ENCODE measurements at places on chromosomes 11 and 22.

DNA sequence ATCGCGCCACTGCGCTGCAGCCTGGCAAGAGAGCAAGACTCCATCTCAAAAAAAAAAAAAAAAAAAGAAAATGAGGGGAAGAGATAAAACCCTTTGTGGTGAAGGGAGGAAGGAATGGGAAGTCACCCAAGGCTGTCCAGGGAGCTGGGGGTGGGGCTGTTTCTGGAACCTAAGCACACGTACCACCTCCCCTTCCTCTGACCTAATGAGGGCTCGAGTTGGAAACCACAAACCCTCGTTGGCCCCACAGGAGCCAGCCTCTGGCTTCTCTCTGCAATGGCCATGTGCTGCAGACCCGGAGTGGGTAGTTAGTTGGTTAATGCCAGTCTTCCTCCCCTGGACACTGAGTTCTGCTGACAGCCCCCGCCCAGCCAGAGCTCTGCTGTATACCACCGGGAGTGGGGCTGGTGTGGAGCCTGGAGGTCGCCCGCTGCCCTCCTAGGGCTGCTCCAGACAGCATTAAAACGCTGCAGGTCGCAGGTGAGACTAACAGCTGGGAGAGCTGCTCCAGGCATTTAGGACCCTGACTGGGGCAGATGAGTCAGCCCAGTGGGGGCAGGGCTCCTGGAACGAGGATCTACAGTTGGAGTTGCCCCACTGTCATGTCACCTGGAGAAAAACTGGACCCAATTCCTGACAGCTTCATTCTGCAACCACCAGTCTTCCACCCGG lies at the start of gene LGALS12:
LGALS12 (plus strand) TSS at position 228 of the 672 bp plus-strand sequence; CDS start at position 603, 375 bp downstream.
- no peak for DNase-seq

DNA sequence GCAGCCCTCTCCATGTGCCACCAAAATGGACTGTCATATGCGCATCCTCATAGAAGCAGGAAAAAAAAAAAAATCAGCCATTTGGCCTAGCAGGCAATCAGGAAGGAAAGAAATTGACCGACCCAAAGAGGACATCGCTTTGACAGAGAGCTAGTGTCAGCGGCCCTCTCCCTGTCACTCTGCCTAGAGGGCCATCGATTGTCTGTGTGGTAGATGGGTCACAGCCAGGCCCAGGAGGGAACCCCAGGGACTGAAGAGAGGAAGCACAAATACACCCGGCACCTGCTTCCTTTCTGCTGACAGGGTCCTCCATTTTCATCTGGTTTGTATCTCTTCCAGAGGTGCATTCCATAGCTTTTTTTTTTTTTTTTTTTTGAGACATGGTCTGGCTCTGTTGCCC lies 21.8 kb downstream of the VPS37C start:
- DNase-seq = no peak

GRCh38 chr11:19715373-19715772 lies 2.7 kb downstream of the NAV2 start:
- DNase-seq = no peak

GRCh38 chr11:41789376-41789775 lies 329.9 kb upstream of the LRRC4C start:
- DNase-seq = no peak

- DNase-seq = no peak
Observed at GRCh38 chr11:32187111-32187510, 96.2 kb downstream of the RCN1 start.

DNA sequence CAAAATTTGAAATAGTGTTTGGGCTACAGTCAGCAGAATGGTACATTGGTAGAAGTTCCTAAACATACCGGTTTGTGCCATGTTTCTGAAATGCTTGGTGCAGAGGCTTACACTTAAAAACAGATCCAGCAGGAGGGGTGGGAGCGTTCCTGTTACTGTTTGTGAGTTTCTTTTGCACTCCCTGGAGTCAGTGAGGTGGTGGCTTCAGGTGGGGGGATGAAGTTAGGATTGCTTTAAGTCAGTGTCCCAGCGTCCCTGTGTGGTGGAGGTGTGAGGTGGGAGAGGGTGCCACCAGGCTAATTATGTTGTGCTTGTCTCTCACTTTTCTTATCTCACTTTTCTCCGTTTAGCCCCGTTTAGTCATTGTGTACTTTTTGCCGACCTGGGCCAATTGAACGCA lies 9.7 kb downstream of the TNRC6B start:
- no peak for DNase-seq

GRCh38 chr11:33881651-33882503 lies 10.0 kb downstream of the LMO2 start:
- DNase-seq = no peak

DNA sequence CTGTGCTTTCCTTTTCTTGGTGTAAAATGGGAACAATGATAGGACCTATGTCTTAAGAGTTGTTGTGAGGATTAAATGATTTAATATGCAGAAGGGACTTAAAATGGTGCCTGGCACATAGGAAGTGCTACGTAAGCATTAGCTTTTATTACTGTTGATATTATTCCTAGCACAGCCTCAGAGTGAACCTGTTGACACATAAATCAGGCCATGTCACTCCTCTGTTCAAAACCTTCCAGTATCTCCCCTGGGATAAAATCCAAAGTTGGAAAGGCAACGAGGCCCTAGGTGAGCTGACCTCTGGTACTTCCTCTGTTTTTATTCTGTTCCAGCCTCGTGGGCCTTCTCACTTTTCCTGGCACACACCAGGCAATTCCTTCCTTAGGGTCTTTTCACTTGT lies 108.8 kb upstream of the CADM1 start:
- DNase-seq = no peak

- no peak for DNase-seq
Observed at GRCh38 chr22:42863349-42863961, 6.4 kb upstream of the ARFGAP3 start.

DNA sequence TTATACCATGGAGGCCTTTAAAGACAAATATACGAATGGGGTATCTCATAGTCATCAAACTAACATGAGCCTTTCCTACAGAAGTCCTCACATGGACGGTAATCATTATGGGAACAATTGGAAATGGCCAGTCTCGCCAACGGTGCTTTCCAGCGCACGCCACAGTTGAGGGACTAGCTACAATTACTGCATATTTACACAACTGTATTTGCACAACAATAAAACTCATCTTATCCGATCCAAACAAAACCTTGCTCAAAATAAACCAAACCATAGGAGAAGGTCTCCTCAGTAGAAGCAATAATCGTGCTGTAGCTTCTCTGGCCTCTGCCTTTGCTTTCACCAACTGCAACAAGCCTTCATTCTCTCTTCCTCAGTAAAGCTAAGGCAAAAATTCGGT lies 5.9 kb downstream of the CADM1 start:
- DNase-seq = no peak

DNA sequence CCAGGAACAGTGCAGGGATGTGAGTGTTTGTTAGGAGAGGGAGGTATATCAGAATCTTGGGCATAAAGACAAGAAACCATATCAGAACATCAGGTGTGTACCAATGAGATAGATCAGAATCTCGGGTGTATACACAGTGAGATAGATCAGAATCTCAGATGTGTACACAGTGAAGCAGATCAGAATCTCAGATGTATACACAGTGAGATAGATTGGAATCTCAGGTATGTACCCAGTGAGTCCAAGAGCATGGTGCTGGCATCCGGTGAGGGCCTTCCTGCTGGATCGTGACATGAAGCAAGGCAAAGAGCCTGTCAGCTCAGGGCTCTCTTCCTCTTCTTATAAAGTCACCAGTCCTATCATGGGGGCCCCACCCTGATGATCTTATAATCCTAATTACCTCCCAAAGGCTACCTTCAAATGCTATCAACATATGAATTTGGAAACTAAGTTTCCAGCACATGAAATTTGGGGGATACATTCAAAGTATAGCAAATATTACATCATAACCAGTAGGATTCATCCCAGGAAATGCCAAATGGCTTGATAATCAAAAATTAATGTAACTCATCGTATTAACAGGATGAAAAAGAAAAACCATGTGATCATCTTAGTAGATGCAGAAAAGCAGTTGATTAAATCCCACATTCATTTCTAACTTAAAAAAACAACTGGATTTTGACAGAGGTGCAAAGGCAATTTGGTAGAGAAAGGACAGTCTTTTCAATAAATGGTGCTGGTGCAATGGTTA lies 28.6 kb downstream of the PPARA start:
- no peak for DNase-seq

- DNase-seq = no peak
Observed at GRCh38 chr11:18394928-18395734, 768 bp downstream of the LDHA start.

DNA sequence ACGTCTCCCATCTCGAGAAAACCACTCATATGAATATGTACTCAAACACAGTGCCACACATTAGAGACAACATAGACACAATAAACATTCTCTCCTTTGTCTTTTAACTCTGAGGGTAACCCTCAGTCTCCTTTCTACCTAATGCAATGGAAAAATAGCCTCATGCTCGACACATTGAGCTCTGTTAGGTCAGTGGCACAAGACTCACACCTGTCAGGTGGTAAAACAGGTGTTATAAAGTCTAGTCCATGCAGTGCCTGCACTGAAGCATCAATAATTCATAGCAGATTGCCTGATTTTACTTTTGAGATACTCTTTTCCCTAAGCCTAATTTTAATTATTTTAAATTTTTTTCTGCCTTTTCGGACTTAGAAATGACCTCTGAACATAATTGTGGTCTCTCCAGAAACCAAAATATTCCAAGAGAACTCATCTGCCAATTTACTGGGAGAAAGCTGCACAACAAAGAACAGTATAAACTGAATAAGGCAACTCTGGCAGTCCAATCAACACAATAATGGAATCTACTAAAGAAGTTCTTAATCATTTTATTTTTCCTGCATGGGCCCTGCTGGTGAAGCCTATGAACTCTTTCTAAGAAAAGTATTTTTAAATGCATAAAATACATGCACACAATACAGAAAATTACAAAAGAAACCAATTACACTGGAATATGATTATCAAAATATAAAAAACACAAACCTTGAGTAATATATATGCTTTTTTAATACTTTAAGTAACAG lies 9.9 kb downstream of the RDX start:
- no peak for DNase-seq

DNA sequence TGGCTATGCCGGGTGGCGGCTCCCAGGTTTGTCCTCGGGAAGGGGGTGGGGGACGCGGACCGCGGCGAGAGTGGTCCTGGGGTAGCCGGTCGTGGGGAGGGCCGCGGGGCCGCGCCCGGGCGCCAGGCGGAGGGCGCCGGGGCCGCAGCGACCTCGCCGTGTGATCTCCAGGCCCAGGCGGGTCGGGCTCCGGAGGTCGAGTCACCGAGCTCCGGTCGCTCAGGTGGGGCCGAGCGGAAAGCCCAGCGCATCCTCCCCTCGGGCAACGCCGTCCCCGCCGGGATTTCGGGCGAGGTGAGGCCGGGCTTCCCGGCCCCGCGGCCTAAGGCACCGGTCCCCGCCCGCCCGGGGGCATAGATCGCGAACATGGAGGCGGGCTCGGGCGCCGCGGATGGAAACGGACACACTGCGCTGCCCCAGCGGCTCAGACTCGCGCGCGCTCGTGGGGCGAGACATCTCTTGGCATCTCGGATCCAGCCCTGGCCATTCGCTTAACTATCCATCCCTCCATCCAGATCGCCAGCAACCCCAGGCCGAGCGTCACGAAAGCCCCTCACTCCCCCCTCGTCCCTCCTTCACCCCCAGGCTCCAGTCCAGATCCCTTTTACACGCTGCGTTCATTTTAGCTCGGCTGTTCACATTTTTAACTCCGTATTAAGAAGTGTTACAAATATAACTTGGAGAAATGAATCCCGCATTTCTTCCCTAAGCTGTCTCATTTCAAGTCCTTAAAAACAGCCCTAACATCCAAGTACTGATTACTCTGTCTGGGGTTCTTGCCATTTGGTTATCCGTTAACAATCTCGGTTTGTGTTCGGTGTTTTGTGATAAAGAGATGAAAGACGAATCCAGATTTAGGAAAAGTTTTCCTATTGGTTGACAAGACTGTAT lies 460 bp downstream of the ZC3H12C start:
- DNase-seq = no peak

GRCh38 chr11:107157146-107157808 lies 139.0 kb upstream of the GUCY1A2 start:
- DNase-seq = no peak

DNA sequence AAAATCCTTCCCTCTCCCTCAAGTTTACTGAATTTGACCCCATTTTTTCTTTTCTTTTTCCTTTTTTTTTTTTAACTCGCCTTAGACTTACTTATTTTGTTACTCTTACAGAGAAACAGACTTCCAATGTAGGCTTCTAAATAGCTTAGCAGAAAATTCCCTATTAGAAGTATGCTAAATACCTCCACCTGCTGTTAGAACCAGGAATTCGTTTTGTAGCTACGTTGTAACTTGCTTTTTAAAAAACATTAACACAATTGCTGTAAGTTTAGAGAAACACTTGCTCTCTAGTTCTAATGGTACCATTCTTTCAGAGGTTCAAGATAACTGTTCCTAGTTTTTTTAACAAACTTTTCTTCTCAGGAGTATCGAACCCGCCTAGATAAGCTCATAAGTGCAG lies 324.2 kb downstream of the DCDC1 start:
- DNase-seq = no peak

DNA sequence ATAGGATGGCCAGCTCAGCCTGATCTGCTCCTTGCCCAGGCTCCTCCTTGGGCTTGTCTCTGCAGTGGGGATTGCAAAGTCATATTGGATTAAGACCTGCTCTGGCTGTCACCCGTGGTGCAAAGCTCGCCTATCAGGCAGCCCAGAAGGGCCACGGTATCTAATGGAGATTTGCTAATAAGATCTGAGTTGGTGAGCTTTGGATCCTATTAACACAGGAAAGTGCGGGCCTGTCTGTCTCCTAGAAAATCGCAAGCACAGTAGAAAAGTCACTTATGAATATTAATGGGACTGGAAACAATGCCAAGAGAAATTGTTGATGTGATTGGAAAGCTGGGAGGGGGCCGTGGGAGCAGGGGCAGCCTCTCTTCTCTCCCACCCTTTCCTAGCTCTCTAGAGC lies 72.8 kb downstream of the CHST1 start:
- DNase-seq = no peak

GRCh38 chr22:24104307-24105012 lies 76.8 kb upstream of the SUSD2 start:
- no peak for DNase-seq

DNA sequence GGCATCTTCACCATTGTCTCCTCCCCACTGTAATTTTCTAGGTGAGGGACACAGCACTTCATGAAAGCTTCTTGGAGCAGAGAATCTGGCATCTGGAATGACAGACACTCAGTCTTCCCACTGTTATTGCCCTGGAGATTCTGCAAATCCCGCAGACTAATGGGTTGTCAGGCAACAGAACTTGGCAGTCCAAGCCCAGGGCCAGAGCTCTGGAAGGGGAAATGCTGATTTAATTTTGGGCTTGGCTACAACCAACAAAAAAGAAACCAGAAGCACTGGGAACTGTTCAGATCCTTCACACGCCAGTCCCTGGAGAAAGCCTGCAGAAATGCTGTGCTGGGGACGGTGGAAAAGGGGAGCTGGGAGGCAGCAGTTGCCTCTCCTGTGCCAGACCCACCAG lies 71.5 kb upstream of the BID start:
- no peak for DNase-seq

- DNase-seq = no peak
Observed at GRCh38 chr22:32926600-32926999, 125.1 kb downstream of the TIMP3 start.

- DNase-seq = no peak
Observed at GRCh38 chr11:16841481-16841880, 103.0 kb downstream of the C11orf58 start.

GRCh38 chr11:87031433-87032170 lies 6.1 kb upstream of the TMEM135 start:
- DNase-seq = no peak

Measured in stimulated activated CD8-positive, alpha-beta memory T cell treated with anti-CD3 and anti-CD28 coated beads, Interleukin-4, amount 100 ng/mL, for 4 hours (primary cell).